ENCODE measurements at places on chromosomes 2 and 18. TPM values are rescaled to one million over a fixed set of nuclear protein-coding genes. Genes with fewer than 3 reads are reported as not detected.

ALPP gene
- total RNA-seq: not detected

SCN1A gene
- not detected for total RNA-seq

HSBP1L1 gene
- 2.7 TPM for total RNA-seq

AQP12A gene
- total RNA-seq: not detected

TRAK2 gene
- total RNA-seq: 23.2 TPM

Measured in activated T-helper 17 cell treated with anti-CD3 and anti-CD28 coated beads, Interleukin-2, amount 50 U/mL, for 72 hours (primary cell).